ENCODE measurements at places on chromosomes 1 and 21.

GRCh38 chr21:19261731-19262376 is 858.3 kb upstream of the TMPRSS15 start:
- DNase-seq, result no peak

- DNase-seq, result peak; percentile 12
Observed at GRCh38 chr1:7278045-7278444, 492.8 kb downstream of the CAMTA1 start.

GRCh38 chr1:240462766-240463395 is 149.1 kb downstream of the GREM2 start:
- no peak for DNase-seq

- DNase-seq, result no peak
Observed at GRCh38 chr1:87108814-87109411, 194.5 kb downstream of the HS2ST1 start.

- DNase-seq, result no peak
Observed at GRCh38 chr1:200518524-200518923, 102.0 kb downstream of the KIF14 start.

GRCh38 chr1:238061967-238062613 is 171.4 kb upstream of the ZP4 start:
- no peak for DNase-seq

GRCh38 chr1:12173631-12174121 is 6.9 kb downstream of the TNFRSF1B start:
- DNase-seq, result no peak

DNA sequence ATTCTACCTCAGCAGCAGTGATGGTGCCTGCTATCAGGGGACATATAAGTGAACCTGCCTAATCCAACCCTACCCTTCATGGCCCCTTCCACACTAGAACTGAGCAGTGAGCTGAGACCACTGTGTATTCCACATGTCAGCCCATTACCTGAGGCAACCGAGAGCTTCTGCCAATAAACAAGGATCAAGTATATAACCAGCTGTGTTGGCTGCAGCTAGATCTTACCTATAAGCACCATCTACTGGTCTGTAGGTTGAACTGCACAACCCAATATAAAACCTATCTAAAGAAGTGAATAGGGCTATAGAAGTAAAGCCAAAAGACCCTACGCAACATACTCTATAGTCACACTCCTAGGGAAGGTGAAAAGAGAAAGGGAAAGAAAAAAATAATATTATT is 376.9 kb downstream of the HHIPL2 start:
- DNase-seq, result no peak

DNA sequence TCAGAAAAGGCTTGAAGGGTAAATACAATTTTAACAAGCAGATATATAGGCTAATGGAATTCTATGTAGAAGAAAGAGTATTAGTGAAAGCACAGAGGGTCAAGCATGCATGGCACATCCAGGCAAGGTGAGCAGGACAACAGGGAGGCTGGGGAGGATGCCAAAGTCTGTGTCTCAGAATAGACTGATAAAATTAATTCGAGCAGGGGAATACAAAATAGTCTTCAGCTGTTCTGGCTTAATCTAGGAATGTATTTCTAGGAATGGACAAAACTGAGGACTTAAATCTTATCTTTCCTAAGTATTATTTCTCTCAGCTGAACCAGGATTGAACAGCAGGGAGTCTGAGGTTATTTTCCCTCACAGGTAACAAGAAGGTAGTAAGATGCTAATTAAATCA is 35.2 kb downstream of the NVL start:
- no peak for DNase-seq

GRCh38 chr1:94708811-94709210 is 111.3 kb upstream of the SLC44A3 start:
- DNase-seq, result no peak

GRCh38 chr1:37795340-37796125 is 1.9 kb downstream of the MANEAL start:
- DNase-seq, result peak; percentile 81

DNA sequence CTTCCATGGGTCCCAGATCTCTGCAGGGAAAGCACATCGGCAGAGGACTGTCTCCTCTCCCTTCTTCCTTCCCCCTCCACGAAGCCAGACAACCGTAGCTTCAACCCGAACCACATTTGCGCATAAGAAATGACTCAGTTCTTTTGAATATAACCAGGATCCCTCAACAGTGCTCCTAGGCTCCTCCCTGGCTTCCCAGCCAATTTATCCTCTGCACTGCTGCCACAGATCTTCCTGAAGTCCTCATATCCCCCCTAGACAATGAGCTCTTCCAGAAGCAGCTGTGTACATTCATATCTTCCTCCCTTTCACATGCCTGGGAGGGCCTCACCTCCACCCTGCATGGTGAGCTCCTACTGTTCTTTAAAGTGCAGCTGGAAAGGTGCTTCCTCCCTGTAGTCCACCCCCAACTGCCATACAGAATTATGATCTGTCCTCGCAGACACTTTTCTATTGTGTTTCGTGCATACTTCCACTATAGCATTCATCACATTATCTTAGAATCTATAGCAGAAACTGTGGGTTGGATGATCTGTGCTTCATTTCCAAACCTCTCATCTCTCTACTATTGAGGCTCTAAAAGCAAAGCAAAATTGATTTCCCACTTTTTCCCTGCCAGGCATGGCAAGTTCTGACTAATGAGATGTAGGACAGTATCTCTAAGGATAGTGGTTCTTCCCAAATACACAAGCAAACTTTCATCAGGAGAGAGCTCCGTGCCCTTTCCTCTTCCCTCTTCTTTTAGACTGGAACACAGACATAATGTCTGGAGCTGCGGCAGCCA is 179.3 kb upstream of the HMGB4 start:
- DNase-seq, result no peak

DNA sequence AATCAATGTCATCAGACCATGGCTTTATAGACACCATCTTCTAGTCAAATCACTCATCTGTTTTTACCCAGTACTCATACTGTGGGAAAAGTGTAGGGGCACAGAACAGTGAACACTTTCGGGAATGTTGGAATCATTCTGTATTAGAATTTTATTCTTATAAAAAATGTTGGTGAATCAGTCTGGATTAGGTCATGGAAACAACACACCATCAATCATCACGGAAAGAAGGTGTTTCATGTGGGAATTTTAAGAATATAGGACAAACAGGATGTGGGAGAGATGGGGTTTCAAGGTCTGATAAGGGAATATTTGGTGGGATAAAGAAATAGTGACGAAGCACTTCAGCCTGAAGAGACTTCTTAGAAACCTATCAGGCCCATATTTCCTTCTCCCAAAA is 17.3 kb downstream of the GBP1 start:
- DNase-seq, result no peak

DNA sequence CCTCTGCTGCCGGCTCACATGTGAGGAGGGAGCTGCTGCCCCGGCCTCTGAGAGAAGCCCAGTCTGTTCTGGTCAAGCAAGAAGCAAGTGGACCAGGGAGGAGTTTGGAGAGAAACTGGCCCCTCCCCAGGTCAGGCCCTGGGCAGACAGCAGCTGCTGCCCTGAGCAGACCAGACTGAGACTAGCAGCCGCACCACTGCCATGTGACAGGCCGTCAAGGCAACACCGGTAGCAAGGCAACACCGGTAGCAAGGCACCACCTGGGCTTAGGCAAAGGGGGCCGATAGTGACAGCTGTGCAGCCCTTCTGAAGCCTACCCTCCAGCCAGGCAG is 50.3 kb downstream of the ARHGEF16 start:
- DNase-seq, result no peak

- DNase-seq, result no peak
Observed at GRCh38 chr1:184373155-184373554, 13.7 kb upstream of the C1orf21 start.

DNA sequence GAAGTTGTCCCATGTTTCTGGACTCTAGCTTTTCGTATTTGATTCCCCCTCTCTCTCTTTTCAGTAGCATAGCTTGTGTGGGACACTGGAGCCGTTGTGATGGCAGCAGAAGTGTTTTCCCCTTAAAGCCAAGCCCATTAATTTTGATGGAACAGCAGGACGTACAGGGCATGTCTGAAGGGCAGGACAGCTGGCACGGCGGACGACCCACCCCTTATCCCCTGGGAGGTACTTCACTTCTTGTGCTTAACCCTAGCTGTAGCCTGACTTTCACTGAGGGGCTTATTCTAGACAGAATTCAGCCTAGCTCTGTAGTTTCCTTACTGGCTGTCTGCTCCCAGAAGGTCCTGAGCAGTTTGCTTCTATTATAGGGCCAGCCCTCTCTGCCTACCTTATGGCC is 8.6 kb upstream of the PPFIA4 start:
- no peak for DNase-seq

DNA sequence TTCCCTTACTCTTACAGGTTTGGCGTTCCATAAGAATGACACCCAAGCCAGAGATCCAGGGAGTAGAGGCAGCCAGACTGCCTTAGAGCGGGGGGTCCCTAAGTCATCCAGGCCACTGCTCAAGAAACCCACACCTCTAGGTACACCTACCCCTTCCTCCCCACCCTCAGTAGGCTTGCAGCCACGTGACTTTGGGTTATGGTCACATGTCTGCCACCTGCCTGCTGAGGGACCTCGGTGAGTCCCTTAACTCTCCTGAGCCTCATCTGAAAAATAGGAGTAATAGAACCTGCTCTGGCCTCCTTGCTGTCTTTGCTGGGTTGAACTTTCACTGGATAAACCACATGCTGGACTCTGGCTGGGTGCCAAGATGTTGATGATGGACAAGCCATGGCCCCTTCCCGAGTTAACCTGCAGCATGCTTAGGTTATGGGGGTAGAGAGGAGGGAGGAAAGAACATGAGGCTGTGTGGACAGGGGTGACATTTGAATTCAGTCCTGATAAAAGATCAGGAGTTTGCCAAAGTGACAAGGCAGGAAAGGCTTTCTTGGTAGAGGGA is 4.5 kb downstream of the RPS6KA1 start:
- DNase-seq, result no peak

- DNase-seq, result no peak
Observed at GRCh38 chr1:207822602-207823451, 71.0 kb downstream of the CD46 start.

DNA sequence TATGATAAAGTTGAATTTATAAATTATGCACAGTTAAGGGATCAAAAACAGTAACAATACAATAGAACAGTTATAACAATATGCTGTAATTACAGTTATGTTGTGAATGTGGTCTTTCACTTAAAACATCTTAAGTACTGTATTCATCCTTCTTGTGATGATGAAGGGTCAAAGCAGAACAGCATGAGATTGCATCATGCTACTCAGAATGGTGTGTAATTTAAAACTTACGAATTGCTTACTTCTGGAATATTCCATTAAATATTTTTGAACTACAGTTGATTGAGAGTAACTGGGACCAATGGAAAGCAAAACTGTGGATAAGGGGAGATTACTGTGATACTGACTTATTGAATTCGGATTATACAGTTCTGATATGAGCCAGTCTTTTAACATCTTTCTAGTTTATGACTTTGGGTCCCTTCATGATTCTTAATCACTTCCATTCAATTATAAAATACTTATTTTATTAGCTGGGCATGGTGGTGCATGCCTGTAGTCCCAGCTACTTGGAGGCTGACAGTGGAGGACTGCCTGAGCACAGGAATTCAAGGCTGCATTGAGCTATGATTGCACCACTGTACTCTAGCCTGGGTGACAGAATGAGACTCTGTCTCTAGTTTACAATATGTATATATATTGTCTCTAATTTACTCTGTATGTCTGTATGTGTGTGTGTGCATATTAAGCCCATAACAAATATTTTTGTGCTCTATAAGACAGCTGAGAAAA is 43.2 kb downstream of the ATP1B1 start:
- no peak for DNase-seq

- DNase-seq, result no peak
Observed at GRCh38 chr1:183093786-183094298, 70.6 kb downstream of the LAMC1 start.

GRCh38 chr1:98796049-98796448 is 134.5 kb downstream of the SNX7 start:
- no peak for DNase-seq

DNA sequence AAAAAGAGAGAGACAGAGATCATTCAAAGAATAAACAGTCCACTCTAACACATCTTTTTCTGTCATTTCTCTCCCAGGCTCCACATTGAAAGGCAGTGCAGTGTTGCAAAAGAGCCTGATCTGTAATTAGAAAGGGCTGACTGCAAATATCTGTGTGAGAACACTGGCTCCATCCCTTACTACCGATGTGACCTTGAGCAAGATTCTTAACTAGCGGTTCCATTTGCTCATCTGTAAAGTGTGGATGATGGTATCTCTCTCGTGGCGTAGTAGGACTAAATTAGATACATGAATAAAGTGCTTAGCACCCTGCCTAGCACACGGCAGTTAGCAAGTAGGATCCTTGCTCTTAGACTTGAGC is 26.9 kb upstream of the SLC44A3 start:
- DNase-seq, result no peak

DNA sequence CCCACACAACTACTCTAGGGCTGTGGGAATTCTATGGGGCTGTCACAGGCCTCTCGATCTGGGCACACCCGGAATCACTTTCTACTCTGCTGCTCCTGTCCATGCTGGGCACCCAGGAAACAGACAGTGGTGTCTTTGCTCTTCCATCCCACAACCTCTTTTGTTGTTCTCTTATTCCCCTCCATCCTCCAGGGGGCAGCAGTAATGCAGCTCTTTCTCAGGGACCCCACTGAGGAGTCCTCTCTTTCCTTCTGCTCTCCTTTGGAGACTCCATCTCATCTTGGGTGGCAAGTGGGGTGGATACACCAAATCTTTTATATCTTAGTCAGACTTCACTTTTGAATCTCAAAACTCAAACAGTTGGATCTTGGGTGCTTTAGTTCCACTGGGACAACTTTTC is 206.3 kb downstream of the HS2ST1 start:
- no peak for DNase-seq

All from right forelimb (tissue), 1 donor.